ENCODE measurements at places on chromosomes 7 and 10.

DNA sequence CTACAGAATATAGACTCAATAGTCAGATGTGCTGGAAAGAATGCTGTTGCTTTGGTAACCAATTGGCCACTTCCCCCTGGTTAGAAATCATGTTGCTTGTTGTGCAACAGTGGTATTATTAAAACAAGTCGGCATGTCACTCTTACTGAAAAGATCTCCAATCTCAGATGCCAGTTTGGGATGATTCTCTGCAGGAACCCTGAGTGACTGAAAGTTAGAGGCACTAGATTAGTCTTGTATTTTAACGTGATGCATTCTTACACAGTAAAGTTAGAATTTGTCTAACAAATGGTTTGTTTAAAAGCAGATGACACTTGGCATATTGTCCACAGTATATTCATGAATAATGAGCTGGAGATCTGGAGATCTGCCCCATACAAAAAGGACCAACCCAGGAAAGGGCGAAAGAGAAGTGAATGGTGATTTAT, 287.6 kb downstream of the TWIST1 start:
- DNase-seq: no peak

DNA sequence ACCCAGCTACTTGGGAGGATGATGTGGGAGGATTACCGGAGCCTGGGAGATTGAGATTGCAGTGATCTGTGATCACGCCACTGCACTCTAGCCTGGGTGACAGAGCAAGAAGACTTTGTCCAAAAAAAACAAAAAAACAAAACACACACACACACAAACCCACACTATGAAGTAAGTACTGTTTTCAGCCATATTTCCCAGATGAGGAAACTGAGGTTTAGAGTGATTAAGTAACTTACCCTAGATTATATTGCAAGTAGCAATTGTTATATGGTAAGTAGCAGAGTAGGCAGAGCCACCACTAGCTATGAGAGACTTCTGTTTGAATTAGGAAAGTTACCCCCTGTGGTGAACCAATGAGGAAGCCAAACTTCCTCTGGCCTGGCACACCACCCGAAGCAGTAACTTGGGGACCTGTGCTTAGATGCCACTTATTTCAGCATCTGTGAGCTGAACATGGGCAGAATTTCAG, 61.9 kb downstream of the MCU start:
- DNase-seq: peak; percentile 14

DNA sequence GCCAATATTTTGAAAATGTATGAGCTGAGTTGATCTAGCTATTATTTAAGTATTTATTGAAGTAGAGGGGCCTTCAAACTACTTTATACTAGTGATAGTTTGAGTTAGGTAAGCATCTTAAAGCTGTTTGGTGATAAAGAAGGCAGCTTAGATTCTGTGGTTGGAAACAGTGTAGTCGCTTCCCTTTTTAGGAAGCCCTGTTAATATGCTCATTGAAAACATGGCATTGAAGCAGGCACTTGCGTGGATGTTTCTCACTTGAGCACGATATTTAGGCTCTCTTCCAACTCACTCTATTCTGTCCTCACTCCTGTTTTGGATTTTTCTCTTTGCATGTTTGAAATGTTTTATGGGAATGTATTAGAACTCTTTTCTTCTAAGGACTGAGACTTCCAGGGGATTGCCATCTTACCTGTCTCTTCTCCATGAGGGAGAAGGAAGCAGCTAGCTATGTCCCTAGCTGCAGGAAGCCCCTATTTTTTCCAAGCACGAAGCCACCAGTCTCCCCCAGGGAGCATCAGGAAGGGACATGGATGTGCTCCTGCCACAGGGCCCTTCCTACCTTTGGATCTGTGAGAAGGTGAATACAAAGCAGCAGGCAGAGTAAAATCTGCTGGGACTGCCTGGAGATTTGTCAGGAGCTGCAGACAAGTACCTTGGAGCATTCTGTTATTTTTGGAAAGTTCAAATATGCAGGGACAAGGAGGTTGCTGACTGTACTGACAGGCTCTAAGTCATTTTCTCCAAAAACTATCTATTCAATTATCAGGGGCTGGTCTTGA, 22.0 kb upstream of the BMPR1A start:
- DNase-seq: no peak

GRCh38 chr10:89236226-89236797, 15.3 kb downstream of the LIPA start:
- no peak for DNase-seq

- DNase-seq: no peak
Measured at GRCh38 chr10:53396876-53397275, 624.3 kb upstream of the MBL2 start.

DNA sequence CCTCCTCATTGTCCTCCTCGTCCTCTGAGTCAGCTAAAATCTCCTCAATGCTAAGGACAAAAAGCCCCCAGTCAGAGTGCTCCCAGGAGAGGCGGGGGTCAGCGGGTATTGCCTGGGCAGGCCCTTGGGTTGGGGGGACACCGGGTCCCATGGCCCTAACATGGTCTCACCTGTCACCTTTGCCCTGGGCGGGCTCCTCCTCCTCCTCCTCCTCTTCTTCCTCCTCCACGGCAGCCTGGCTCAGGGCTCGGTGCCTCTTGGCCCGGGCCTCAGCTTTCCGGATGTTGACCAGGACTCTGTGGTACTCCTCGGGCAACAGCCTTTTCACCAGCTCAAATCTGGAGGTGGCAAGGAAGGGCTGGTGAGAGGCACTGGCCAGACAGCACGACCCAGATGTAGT, 32.0 kb upstream of the FRAT2 start:
- no peak for DNase-seq

- no peak for DNase-seq
Measured at GRCh38 chr7:4159761-4160554, 522.1 kb upstream of the FOXK1 start.

Data from activated CD4-positive, alpha-beta T cell treated with anti-CD3 and anti-CD28 coated beads, Interleukin-10, Interleukin-2, amounts not matched to agents 100 ng/mL and 50 ng/mL, durations not matched to agents 16 hours and 8 hours (primary cell).